ENCODE measurements at places on chromosomes 3 and 15.

GRCh38 chr15:83919978-83920510 lies 266.1 kb downstream of the ADAMTSL3 start:
- DNase-seq, result no peak

DNA sequence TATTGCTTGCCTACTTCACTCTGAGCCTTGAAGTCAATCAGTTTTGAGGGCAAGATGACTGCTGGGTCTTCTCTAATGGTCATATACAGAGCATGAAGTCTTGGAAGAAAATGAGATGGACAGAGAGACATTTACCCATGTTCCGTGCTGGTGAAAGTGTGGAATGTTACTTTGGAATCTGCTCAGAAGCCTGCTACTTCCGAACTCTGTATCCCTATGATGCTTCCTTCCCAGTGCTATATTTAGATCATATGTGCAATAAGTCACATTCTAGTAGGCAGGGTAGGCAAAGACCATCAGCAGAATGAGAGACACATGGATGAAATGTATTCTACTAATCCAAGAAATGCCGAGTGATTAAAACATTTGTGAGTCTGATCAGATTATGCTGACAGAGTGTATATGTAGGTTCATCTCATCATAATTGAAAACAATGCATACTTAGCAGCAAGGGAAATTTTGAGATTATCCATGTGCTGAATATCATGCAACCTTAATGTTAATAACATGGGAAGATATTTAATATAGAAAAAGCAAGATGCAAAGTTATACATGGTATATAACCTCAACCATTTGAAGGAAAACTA lies 60.5 kb downstream of the RAB7A start:
- DNase-seq, result no peak

DNA sequence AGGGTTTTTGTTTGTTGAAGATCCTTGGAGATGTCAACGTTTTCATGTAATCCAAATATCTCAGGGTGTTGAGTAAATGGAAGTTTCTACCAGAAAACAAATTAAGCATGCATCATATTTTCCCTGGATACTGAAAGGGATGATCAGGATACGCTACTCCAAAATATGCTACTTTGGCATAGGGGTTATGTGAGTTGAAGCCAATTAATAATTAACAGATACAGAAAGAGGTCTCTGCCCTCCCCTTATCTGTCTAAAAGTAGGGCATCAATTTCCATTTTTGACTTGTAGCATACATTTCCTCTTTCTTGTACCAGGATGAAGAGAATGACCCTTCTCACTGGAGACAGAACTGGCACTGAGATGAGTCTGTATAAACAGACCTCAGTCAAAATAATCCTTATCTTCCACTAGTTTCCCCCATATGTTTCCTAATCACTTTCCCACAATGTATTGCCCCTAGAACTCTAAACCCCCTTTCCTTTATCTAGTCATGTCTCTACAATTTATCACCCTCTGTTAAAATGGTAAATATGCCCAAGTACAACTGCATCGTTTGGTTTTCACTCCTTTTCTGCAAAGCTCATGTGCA lies 17.4 kb upstream of the ASB14 start:
- DNase-seq, result no peak

DNA sequence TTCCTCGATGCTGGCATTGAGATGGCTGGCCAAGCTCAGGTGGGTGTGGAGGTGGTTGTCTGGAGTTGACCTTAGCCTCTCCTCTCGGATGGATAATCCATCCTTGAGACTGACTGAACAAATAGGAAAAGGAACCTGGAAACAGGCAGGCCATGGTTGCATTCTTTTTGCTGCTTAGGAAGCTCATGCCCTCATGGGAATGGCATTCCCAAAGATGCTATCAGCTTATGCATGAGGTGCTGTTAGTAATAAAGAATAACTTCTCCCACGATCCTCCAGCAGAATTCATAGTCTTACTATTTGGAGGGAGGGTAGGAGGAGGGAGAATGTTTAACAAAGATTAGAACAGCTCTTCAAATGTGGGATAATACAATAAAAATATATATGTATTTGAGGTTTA lies 303.0 kb upstream of the TPM1 start:
- no peak for DNase-seq

DNA sequence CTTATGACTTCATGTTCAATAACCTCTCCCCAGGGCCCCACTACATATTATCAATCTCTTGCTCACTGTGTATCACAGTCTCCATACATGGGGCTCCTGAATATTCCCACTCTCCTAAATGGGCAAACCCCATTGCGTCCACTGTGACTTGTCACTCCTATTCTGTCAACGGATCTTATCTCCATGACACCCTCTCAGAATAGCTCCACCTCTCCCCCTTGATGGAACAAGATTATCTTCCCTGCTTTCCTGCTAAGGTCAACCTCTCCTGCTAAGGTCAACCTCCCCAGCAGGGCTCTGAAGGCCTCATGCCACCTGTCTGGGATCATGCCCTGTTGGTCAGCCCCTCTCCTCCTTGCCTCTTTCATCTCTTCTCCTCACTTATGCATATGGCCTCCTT lies 1.8 kb downstream of the CLDN18 start:
- no peak for DNase-seq

- no peak for DNase-seq
These were observed 149.8 kb upstream of the ABI3BP start for GRCh38 chr3:101143012-101143411.

- DNase-seq, result no peak
These were observed 5.3 kb upstream of the BCL6 start for GRCh38 chr3:187750513-187751123.

- no peak for DNase-seq
These were observed 70.9 kb downstream of the AAGAB start for GRCh38 chr15:67183443-67184169.

DNA sequence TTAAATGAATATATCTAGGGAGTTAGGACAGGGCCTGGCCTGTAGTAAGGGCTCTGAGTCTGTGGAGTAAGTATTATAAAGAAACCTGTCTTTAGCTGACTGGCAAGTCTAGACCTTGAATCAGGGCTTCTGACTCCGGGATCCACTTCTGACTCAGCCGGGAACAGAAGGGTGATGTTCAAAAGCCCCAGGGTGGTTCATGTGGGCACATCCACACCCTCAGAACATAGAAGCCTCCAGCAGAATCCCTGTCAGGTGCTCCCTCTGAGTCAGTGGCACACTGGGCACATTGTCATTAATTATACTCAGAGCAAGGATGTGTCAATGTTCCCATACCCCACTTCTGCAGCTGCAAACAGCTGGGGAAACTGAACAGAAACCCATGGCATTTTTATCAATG lies 26.7 kb upstream of the SNRK start:
- no peak for DNase-seq

- no peak for DNase-seq
These were observed 63.9 kb downstream of the IL12A start for GRCh38 chr3:160052385-160053047.

DNA sequence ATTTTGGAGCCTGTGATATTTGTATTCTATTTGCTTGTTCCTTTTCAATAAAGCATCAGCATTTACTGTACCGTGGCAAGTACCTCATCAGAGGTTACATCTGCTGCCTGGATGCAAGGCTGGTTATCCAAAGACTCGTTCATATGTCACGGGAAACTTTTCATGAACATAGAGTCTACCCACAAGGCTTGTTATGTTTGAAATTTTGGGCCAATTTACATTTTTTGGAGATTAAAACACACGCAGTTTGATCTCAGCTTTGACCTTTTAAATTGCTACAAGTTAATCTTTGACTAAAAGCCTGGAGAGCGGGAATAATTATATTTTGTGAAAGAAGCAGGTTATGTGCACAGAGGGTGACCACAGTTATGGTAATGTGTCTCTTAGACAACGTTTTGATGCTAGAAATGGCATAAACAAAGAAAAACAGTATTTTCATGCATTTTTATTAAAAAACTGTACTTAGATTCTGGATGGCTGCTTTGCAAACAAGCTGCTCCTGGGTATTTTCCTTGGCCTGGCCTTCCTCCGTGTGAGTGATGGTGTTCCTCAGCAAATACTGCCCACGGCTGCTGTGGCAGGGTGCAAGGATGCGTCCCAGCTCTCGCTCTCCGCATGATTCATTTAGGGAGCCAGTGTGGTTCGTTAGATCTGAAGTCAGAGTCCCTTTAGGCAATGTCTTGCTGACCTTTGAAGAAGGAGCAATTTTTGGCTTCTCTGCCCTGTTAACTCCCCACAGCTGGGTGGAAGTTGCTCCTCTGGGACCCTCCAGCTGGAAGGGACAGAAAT lies 27.1 kb downstream of the CHST2 start:
- DNase-seq, result no peak

DNA sequence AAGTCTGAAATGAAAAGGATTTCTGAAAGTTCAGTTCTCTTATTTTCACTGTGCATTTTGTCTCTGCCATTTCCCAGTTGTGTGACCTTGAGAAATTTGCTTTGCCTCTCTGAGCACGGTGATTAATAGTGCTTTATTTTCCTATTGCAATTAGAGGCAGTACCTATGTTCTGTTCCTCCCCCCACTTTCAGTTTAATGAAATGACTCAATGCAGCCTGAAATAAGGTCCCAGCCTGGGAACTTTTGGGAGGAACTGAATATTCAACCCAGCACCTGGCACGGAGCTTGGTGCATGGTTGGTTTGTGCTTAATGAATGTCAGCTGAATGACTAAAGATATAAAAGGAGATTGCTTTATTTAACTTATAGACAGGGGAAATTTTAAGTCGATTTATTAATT lies 352.6 kb downstream of the PDCD6IP start:
- DNase-seq, result no peak

DNA sequence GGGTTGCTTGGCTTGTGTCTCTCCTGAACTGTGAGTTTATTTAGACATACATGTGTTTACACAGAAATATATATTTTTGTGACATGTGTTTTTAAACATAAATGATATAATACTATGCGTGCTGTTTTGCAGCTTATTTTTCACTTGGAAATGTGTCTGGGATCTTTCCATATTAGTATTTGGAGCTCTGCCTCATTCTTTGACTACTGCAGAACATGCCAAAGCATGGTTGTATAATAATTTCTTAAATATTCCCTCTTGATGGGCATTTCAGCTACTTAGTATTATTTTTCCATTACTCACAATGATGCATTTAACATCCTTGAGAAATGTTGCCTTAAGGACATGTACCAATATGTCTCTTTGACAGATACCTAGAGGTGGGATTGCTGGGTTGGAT lies 19.5 kb downstream of the ANAPC13 start:
- no peak for DNase-seq

GRCh38 chr3:172238188-172238587 lies 198.8 kb downstream of the FNDC3B start:
- DNase-seq, result no peak

DNA sequence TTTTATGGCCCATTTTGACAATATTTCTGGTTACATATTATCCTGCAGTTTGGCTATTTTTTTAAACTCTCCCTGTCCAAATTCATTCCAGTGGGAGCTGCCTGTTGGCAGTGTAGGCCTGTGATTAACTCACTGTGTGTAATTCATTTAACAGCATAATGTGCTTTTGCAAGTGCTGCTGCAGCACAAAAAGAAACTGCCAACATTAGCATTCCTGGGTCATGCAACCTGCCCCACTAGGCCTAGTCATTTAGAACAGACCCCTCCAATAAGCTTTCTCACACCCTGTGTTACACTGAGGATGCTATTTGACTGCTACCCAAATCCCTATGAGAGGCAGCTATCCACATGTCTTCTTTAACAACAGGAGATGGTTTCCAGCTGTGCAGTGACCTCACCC lies 251.2 kb upstream of the UBE2E2 start:
- DNase-seq, result no peak

GRCh38 chr15:36251450-36251849 lies 328.0 kb upstream of the CDIN1 start:
- no peak for DNase-seq
